ENCODE measurements at places on chromosomes 1 and 21.
A peak's percentile ranks its signal among the peaks of the same experiment; 100 is the strongest.

DNA sequence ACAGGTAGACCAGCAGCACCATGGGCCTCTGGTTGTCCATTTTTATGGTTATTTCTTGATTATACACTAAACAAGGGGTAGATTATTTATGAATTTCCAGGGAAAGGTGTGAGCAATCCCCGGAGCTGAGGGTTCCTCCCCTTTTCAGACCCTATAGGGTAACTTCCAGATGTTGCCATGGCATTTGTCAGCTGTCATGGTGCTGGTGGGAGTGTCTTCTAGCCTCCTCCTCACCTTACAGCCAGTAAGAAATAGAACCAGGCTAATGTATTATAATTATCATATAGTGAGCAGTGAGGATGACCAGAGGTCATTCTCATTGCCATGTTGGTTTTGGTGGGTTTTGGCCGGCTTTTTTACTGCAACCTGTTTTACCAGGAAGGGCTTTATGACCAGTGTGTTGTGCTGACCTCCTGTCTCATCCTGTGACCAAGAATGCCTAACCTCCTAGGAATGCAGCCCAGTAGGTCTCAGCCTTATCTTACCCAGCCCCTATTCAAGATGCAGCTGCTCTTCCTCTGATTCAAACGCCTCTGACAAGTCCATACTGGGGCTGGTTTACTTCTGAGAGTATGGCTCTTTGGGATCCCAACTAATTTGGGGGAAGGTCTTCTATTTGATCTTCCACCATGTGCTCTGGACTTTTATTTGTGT lies 13.5 kb upstream of the TINAGL1 start:
- DNase-seq = no peak

GRCh38 chr1:243213045-243213787 lies 41.9 kb downstream of the CEP170 start:
- peak; percentile 26 for DNase-seq

DNA sequence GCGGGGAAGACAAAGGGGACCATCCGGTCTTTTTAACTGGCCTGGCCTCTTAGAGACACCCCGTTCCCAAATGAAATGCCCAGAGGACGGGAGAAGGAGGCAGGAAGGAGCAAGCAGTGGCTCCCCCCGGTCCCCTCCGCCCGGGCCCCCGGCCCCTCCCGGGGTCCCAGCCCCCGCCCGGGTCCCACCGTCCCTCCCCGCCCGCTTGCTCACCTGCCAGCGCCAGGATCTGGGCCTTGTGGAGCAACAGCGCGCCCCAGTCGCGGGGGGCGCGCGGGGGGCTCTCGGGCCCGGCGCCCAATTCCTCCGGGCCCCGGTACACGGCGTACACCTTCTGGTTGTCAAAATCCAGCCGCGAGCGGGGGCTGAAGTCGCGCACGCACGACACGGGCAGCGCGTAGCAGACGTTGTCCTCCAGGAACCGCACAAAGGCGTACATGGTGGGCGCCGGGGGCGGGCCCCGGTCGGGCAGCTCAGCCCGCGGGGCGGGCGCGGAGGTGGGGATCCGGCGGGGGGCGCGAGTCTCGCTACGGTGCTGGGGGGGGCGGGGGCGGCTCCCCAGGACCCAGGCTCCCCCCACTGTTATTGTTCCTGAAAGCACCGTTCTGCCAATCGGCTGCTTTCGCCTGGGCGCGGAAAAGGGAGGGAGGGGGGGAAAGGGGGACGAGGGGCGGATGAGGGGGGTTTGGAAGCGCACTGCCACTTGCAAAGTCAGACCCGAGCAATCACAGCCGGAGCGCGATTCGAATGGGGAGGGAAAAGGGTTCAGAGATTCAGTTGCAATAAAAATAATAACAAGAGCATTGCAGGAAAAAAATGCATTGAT lies at the start of gene BEND5:
TSS of gene BEND5 (minus strand) at position 499 of the 826 bp plus-strand sequence. CDS start at position 439, 60 bp downstream.
- peak; percentile 6 for DNase-seq

DNA sequence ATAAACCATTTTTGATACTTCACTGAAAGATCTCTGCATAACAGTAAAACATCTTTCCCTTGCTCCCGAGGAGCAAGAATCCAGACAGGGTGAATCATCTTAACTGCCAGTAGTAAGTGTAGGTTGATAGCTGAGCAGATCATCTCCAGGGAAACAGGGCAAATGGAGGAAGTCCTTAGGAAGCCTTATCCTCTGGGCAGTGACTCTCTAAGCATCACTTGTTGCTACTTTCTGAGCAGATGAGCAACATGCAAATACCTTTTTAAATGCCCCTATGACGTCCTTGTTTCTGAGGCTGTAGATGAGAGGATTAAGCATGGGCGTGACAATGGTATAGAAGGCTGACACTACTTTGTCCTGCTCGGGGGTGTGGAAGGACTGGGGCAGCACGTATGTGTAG lies 8.9 kb downstream of the OR2T11 start:
- no peak for DNase-seq

Data from AG04450 (cell line).